ENCODE measurements at places on chromosomes 13 and 19. TPM values are rescaled to one million over a fixed set of nuclear protein-coding genes. Genes with fewer than 3 reads are reported as not detected.

The ERICH4 gene
- not detected for total RNA-seq

The ADGRE3 gene
- not detected for total RNA-seq

The TEX29 gene
- total RNA-seq, result not detected

- H3K4me1 ChIP-seq, result peaks cover 21% of the 10 kb centered on the region
- no peak overlapping the region for H3K27ac ChIP-seq
- no peaks in the 10 kb centered on the region for H3K36me3 ChIP-seq
- no peak for DNase-seq
Measured at GRCh38 chr19:19817357-19817756, 4.2 kb downstream of the ZNF506 start.
